ENCODE measurements at places on chromosomes 12 and 14. TPM values are rescaled to one million over a fixed set of nuclear protein-coding genes. Genes with fewer than 3 reads are reported as not detected.

DNA sequence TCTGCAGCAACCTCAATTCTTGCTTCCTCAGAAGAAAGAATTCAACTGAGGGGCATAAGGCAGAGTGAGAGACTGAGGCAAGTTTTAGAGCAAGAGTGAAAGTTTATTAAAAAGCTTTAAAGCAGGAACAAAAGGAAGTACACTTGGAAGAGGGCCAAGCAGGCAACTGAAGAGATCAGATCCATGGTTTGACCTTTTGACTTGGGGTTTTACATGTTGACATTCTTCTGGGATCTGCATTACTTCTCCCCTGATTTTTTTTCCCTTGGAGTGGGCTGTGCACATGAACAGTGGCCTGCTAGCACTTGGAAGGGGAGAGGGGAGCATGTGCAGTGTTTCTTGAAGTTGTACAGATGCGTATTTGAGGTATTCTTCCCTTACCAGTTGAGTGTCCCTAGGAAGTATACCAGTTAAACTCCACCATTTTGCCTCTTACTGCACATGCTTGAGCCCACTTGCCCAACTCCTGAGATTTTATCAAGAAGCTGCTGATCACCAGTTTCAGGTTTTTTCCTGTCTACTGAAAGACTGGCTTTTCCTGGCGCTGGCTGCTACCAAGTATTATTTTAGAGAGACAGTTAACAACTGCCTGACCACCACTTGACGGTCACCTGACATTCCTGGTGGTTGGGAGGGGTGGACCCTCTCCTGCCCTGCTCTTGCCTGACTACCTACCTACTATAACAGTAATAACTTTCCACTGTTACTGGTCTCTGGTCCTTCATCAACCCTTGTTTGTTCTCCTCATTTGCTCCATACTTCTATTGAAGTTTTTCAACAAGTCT is 26.0 kb upstream of the TMTC2 start:
- no peak overlapping the region for H3K4me3 ChIP-seq
- no peak overlapping the region for H3K27ac ChIP-seq
- no peaks in the 10 kb centered on the region for H3K36me3 ChIP-seq
- DNase-seq = no peak
- H3K4me1 ChIP-seq = no peaks in the 10 kb centered on the region
- H3K27me3 ChIP-seq = no peaks in the 10 kb centered on the region

GRCh38 chr12:87051621-87052020 is 795.4 kb upstream of the MGAT4C start:
- no peak overlapping the region for H3K27ac ChIP-seq
- H3K27me3 ChIP-seq = no peaks in the 10 kb centered on the region
- no peak for DNase-seq
- no peaks in the 10 kb centered on the region for H3K36me3 ChIP-seq

GRCh38 chr12:1073652-1074051 is 82.6 kb downstream of the ERC1 start:
- DNase-seq = no peak
- H3K4me1 ChIP-seq = peaks cover 12% of the 10 kb centered on the region
- no peaks in the 10 kb centered on the region for H3K36me3 ChIP-seq
- H3K27me3 ChIP-seq = no peaks in the 10 kb centered on the region
- H3K4me3 ChIP-seq = no peak overlapping the region

Gene ITGB7
- 1.1 TPM for total RNA-seq

- peak overlapping the region; percentile 85 for H3K27ac ChIP-seq
- no peaks in the 10 kb centered on the region for H3K27me3 ChIP-seq
- no peaks in the 10 kb centered on the region for H3K36me3 ChIP-seq
- peak overlapping the region; percentile 10 for H3K4me3 ChIP-seq
- peaks cover 42% of the 10 kb centered on the region for H3K4me1 ChIP-seq
- DNase-seq = peak; percentile 80
These were observed 173.3 kb downstream of the PPM1H start for GRCh38 chr12:62761658-62762057.
